ENCODE measurements at places on chromosomes 3 and 15.

DNA sequence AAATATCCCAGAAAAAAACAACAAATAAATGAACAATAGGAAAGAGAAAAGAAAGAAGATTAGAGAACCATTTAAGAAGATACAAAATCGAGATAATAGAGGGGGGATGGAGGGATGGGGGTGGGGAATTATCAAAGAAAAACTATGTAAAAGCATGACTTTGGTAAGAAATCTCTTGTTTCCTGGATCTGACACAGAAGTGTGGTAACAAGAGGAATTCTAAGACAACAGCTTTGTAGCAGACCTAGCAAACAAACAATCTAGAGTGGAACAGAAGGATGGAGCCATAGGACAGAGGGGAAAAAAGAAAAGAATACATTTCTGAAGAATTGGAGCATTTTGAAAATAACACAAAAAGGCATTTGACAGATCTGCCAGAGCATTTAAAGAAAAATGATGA is 49.3 kb upstream of the HEG1 start:
- no peak for DNase-seq

DNA sequence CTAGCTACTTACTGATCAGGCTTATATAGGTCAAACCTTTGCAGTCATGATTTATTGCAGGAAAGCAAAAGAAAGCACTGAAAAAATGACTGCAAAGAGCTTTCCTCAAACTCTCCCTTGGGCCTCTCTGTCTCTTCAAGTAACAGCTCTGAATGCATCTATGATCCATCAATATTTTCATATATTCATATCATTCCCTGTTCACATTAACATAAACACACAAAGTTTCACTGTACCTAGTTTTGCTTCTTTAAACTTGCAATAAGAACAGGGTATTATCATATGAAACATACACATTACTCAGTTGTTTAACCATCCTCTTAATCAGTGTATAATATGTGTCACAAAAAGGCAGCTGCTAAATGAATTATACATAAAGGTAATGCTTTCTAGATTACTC is 107.9 kb upstream of the ARL6 start:
- no peak for DNase-seq

DNA sequence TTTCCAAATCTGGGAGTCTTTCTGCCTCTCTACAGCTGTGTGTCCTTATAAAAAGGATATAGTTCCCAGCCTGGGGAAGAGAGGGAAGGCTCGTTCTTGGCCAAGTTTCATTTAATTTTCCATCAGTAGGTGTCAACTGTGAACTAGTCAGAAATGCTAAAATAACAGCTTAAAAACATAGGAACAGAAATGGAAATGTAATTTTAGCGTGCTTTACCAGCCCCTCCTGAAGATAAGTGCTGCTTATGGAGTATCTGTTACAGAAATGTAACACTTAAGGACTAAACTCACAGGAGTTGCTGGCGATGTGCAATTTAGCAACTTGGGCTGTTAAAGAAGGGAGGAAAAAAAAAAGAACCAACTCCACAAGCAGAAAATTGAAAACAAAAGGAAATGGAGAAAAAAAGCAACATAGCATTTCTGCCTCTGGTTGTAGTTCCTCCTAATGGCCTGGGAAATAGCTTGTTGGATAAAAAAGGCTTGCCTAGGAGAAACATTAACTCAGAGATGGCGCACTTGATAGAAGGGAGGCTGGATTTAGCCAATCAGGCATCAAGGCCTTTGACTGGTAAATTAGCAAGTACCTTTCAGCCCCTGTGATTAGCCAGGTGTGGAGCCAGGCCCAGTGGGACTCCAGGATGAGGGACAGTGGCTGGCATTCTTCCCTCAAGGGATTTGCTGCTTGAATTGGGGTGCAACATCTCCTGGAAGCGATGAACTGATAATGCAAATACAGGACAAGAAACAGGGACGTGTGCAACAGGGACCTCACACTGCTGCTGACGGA is 84.3 kb downstream of the RPLP1 start:
- DNase-seq = no peak

DNA sequence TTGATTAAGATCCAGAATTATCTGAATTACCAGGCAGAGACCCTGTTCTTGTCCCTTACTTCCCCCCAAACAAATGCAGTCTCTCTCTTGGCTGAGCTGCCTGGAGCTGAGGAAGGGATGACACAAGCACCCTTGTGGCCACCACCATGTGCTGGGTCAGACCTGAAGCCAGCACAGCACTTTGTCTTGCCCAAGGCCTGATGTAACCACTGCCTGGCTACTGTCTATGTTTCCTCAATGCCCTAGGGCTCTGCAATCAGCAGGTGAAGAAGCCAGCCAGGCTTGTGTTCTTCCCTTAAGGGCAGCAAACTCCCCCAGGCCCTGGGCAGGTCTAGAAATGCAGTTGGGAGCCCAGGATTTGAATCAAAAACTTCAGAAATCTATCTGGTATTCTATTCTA is 15.8 kb upstream of the CASR start:
- DNase-seq = no peak

DNA sequence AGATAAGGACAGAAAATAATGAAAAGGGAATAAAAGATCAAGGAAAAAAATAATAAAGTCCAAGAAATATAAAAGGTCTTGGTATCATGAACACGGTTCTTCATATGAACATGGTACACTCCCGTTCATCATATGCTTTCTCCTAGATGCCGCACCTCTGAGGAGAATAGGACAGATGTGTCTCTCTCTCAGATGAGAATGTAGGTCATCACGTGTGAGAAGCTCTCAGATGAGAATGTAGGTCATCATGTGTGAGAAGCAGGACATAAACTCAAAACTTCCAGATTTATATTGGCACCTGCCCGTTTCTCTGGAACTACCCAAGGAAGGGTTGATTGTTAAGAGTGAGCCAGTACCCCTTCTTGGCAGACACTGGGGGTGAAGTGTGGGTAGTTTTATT is 29.9 kb upstream of the IQCF6 start:
- no peak for DNase-seq

DNA sequence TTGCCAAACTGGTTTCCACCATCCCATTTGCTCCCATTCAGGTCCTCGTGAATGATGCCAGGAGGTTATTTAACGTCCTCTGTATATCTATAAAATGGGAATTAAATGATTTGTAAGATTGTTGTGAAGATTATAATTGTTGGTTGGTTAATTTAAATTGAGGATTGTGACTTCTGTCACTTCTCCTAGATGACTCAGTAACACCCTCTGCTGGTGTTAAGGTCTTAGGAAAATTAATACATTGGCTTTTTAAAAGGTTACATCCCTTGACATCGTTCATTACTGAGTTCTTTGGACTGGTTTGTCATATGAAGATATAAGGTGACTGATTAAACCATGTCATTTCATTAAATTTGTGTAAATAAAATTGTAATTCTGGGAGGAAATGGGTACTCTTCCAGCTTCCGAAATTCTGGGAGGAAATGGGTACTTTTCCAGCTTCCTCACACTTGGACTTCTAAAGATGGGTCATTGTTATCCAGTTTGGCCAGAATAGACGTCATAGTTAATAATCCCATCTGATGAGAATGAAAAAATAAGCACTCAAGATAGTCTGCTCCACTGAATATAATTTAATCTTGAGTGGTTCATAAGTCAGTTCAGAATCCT is 33.3 kb upstream of the PAQR5 start:
- no peak for DNase-seq

- peak; percentile 38 for DNase-seq
Observed at GRCh38 chr15:63156755-63157117, 541 bp downstream of the RPS27L start.
